Left renal cortex interstitium (tissue), 4 donors: ENCODE measurements at places on chromosomes 3 and 15.

DNA sequence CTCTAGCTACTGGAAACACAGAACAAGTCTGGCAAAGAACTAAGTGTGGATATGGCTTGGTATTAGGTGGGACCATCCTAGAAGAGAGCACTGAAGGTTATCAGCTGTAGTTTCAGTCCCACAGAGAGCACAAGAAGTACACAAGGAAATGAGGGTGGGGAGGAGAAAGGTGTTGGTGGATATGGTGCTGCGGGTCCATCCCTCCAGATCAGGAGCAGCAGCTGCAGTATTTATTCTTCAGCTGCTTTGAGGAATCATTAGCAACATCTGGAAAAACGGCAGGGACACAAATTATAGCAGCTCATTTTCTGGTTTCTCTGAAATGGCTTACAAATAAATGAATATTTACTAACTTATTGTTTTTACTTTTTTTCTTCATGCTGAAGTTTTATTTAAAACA, 29.0 kb downstream of the CD80 start:
- no peak for DNase-seq

- DNase-seq = no peak
These were observed 118.0 kb upstream of the MEF2A start for GRCh38 chr15:99447497-99448371.

DNA sequence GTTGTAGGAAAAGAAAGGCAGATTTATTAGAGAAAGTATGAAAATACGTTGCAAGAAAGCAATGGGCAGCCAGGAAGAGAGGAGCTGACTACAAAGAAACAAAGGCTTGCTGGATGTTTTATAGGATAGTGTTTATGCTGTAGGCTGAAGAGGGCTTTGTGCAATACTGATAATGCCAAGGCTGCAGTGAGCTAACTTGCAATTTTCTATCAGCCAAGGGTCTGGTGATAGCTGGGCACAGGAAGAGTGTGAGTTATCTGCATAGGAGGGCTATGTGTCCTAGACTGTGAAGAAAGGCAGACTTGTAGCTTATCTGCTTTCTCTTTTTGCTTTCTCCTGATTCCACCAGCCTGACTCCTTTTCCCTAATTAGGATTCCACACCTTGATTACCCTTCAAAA, 51.3 kb upstream of the OSBPL11 start:
- DNase-seq = no peak

DNA sequence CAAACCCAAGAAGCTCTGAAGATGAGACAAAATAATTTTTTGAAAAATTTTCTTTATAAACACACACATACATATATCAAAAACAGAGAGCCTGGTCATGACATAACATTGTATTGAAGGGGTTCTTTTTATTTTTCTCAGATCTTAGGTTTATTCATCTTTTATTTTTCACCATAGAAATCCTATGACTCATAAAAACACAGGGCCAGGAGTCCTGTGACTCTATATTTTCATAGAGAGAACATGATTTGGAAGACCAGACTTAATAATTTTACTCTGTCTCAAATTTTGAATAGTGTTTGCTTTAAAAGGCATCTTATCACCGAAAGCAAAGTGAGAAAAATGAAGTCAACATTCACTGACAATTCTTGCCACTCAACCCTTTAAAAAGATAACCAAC, 57.7 kb downstream of the SUCNR1 start:
- no peak for DNase-seq

DNA sequence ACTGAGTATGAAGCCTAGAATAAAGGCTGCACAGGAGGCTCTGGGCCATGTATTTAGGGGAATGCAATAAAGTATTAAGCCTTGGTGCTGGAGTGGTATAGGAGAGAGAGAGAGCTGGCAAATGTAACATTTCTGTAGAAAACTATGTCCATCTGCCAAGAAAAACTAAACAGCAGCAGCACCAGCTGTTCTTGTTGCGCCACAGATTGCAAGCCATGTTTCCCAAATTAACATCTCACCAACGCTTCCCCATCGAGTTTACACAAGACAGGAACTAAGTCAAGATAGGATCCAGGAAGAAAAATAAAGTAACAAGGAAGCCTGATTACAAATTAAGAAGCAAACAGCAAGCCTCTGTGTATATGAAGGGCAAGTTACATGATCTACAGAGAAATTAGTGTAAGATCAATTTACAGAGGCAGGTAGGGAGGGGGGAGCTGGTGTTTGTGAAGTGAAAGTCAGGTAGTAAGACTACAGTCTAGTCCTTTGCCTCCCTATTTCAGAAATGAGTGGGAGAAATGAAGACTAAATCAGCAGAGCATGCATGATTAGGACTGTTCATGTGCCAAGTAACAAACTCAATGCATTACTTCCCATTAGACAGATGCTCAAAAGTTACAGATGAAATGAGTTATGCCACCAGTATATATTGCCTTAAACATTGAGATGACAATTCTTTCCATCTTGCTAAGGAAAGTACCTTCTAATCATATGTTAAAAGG, 900.5 kb downstream of the EPHA3 start:
- no peak for DNase-seq

DNA sequence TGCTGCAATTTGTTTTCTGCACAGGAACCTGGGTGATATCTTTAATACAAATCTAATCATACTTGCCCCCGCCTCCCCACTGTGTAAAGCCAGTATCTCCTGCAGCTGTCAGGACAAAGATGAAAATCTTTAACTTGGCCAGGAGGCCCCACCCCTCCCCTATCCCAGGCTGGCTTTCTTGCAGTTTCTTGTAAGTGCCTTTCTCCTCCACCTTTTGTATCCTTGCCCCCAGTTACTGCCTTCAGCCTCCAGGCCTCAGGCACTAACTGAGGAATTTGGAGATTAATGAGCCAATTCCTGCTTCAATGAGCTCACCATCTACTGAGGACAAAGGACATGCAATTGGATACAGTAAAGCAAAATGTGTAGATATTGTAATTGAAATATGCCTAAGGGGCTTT, 6.5 kb downstream of the GCSAM start:
- DNase-seq = peak; percentile 55

DNA sequence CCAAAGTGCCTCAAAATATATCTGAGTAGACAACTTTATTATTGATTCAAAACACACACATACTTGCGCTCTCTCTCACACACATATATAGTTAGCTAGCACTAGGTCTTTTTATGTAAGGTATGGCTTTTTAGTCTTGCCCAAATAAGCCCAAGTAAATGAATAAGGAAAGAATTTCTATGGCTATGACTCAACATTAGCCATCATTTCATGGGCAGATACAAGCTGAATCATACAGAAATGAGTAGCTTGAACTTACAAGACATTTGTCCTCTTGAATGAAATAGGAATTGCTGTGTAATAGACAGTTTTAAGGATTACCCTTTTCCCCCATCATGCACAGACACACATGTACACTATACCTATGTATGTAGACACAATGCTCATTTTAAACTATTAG, 4.9 kb downstream of the CADPS start:
- DNase-seq = no peak

GRCh38 chr15:74835312-74835823, 7.6 kb downstream of the ULK3 start:
- DNase-seq = no peak

DNA sequence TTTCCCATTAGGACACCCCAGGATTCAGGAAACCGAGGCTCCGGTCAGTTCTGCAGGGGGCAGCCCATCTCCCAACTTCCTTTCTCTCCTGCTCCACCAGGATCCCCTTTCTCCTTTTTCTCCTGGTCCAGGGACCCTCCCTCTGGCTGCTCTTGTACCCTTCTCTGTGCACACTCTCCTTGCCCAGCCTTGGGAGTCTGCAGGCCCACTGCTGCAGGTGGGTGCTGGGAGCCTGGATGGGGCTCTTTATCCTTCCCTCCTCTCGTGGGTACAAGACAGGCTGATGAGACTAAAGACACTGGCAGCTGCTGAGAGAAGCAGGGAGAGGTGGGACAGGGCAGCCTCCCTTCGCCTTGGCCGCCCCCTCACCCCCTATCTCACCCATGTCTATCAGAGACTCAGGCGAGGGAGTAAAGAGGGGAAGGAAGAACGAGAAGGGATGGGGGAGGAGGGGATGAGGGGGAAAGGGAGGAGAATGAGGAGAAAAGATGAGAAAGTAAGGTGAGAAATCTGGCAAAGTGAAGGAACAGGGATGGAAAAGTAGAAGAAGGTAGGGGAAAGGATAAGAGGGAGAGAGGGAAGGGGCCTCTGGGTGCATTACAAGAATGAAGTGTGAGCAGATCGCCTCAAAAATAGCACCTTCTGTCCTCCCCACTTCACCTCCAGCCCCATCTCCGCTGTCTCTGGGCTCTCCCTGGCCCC, 45.2 kb downstream of the ITGA11 start:
- no peak for DNase-seq

- no peak for DNase-seq
These were observed 28.3 kb downstream of the IMPG2 start for GRCh38 chr3:101292027-101292426.

GRCh38 chr3:159174715-159175692, 373.1 kb downstream of the MFSD1 start:
- no peak for DNase-seq

DNA sequence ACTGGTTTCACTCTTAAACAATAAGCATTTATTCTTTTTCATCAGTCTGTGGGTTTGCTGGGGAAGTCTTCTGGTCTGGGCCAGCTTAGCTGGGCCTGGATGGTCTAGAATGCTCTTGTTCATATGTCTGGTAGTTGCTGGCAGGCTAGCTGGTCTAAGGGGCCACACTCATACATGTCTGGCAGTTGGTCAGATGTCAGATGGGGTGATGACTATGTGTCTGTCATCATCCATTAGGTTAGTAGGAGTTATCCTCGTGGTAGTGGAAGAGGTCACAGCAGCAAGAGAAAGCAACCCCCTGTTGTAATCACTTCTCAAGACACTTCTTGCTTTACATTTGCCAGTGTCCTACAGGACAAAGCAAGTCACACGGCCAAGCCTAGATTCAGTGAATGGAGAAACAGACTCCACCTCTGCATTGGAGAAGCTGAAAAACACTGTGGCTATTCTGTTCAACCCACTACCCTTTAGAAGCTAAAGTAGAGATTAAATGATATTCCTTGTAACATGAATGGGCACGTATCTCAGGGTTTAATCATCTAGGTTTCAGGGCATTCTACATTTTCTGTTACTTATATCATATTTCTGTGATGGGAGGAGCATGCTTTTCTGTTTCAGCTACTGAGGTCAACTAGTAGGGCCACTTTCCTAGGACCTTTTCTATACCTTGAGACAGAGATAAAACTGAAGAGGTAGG, 5.5 kb upstream of the ARID3B start:
- DNase-seq = no peak

DNA sequence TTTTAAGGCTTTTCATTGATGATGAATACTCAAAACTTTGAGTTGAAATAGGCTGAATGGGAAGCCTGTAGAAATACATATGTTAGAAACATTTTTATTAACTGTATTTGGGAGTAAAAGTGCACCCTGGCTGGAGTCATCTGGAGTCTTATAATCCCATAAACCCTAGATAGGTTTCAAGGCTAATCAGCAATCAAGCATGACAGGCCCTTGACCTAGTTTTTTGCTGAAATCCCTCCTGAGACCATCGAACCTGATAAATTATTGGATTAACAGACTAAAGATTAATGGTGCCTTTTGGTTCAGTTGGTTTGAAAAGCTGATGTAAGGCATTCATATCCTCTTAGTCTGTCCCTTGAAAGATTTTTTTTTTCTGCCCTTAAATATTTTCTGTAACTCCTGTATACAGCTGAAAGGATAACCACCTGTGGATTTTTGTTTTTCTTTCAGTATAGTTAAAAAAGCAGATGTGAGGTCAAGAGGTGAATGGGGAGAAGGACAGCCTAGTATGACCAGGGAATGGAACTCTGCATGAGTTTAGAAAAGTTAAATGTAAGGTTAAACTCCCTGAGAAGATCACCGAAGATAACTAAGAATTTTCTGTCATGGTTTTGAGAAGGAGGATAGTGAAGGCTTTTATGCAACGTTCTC, 69.4 kb upstream of the STXBP5L start:
- DNase-seq = no peak

DNA sequence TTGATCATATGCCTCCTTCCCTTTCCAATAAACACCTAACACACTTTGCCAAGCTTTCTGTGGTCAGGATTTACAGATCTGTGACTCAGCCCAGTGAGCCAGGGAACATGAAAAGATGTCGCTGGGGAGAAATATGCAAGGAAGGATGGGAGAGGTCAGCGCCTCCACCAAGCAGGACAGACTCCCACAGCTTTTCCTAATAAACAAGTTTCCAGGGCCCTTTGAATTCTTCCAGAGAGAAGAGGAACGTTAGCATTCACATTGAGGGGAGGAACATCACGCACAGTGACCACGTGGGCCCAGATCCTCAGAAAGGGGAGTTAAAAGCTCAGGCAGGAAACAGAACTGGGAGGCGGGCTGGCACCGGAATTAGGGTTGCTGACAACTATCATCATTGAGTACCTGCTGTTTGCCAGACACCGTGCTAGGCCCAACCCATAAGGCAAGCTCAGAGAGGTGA, 33.3 kb upstream of the MRPS22 start:
- no peak for DNase-seq

DNA sequence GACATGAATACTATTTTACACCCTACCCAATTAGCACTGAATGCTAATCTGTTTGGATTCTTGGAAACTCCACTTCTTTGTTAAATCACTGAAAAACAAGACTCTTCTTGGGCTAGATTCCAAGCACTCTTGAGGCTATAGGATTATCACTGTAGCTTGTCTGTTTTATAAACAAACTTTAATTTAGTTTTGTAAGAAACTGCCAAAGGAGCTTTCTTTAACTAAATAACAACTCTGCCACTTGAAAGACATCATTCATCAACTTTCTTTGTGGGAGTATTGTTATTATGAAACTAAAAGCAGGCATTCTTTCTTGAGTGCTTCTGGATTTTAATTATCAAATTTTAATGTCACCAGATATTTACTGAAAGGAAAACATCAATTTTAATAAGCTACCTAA, 24.1 kb downstream of the CBLB start:
- DNase-seq = no peak

- no peak for DNase-seq
These were observed 165.2 kb upstream of the NUDT16 start for GRCh38 chr3:131216330-131216729.

GRCh38 chr3:14717307-14717706, 42.4 kb downstream of the C3orf20 start:
- DNase-seq = no peak

- no peak for DNase-seq
These were observed 283.1 kb downstream of the NFKBIZ start for GRCh38 chr3:102132370-102132769.

DNA sequence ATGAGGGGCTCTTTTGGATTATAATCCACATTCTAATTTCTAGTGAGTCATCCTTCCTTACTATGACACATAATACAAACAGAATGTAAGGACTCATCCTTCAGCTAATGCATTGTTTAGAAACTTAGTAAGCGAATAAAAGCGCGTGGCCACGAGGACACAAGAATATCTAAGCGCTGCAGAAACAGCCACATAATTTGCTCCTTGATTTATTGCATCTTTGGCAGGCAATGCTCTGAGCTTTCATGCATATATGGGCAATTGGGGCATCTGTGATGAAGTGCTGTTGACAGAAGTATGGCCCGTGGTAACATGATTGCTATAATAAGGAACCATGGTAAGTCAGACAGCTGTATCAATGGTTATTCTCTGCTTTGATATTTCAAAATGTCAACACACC, 191.3 kb upstream of the ZNF385D start:
- no peak for DNase-seq

GRCh38 chr3:46660003-46660402, 33.5 kb downstream of the ALS2CL start:
- DNase-seq = no peak
